Stimulated activated CD8-positive, alpha-beta memory T cell treated with anti-CD3 and anti-CD28 coated beads, Interleukin-4, amount 100 ng/mL, for 4 hours (primary cell): ENCODE measurements at places on chromosomes 1 and 21.

GRCh38 chr1:46194641-46195193 lies 3.5 kb downstream of the POMGNT1 start:
- DNase-seq: no peak

- peak; percentile 69 for DNase-seq
Observed at GRCh38 chr1:225866061-225866837, 15.9 kb downstream of the TMEM63A start.

GRCh38 chr1:204605791-204606190 lies 79.7 kb downstream of the LRRN2 start:
- no peak for DNase-seq

- DNase-seq: no peak
Observed at GRCh38 chr1:29669158-29669871, 433.0 kb downstream of the PTPRU start.

- DNase-seq: no peak
Observed at GRCh38 chr1:223886516-223886921, 40.8 kb upstream of the TP53BP2 start.

DNA sequence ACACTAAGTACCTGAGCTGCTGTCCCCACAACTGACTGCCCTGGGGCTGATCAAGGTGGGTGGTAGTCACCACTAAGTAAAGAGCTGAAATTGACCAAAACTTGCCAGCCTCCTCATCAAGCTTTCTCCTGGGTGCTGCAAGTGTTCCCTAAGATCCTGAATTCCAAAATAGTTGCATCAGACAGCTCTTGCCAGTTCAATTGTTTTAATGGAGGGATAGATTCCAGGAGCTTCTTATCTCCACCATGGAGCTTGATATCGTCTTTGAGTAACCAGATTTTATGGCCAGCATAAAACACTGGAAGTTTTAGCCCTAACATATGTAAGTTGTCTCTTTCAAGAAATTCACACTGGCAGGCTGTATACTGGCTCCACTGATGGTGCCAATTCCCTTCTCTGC lies 90.3 kb downstream of the NID1 start:
- DNase-seq: no peak

DNA sequence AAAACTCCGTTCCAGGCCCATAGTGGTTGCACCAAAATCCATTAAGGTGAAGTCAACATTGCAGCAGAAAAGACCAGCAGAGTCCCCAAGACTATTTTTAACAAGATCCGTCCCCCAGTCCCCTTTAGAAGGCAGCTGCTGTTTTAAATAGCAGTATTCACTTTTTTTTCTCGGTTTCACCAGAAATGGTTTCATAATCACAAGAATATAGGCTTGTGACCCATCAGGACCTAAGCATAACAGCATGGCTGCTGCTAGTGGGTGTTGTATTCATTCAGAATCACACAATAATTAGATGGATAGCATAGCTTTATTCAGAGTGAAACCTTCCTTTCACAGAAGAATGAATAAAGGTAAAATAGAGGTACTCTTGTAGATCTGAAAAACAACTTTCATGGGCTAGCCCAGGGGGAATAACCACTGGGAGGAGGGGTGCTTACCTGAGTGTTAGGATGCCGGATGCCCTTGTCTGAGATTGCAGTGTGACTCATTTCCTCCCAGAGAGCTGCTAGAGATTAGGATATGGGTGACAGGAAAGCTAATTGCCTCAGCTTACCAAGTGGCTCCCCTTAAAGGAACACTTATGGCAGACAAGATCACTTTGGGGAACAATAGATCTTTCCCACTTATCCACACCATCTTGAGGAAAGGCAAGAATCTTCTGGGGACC lies 35.0 kb downstream of the ACKR1 start:
- DNase-seq: no peak

- no peak for DNase-seq
Observed at GRCh38 chr1:155888481-155888880, 22.7 kb downstream of the RIT1 start.

DNA sequence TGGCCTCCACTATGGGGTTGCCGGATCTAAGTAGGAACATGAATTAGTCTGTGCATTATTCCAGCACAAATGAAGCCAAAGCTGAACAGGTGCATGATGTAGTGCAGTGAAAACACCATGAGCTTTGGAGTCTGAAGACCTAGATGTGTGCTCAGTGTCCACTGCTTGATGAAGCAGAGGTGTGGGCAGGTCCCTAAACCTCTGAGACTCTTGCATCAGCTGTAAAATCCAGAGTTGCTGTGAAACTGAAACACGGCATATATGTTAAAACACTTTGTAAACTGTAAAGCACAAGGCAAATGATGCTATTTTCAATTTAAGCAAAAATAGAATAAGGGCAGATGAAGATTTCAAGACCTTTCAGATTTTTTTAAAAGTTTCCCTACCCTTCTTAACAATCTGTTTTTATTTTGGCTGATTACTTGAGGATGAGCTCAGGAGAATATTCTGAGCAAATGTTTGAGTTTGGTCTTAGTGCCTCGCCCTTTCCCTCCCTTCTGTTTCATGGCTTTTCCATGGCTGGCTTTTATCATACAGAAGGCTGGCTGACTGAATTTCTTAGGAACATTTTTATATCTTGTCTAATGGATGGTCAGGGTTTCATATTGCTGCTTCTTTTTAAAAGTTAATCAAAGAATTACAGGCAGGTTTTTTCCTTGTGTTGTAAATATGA lies 221.8 kb downstream of the NTNG1 start:
- DNase-seq: no peak

DNA sequence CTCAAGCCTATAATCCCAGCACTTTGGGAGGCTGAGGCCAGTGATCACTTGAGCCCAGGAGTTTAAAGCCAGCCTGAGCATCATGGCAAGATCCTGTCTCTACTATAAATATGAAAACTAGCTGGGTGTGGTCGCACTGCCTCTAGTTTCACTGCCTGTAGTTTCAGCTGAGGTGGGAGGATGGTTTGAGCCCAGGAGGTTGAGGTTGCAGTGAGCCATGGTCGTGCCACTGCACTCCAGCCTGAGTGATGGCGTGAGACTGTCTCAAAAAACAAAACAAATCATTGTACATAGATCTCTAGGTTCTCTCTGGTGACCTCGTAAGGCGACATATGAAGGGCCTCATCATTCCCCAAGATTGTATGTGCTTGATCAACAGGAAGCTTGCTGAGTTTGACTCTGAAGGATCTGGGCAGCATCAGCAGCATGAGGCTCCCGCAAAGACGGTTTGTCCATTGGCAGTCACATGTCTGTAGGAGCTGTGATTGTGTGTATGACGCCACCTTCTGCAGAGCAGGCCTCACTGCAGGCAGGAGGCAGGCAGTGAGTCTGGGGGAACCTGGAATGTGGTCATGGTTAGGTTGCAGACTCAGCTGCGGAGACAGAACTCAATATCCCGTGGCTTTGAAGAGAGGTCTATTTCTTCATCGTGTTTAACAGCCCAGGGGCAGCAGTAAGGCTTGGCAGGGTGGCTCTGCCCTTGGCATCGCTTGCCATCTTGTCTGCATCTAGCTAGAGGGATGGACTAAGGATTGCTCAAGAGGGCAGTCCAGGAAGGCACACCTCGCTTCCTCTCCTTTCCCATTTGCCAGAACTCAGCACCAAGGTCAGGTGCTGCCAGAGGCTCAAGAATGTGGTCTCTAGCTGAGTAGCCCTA lies 14.0 kb downstream of the ATP5PO start:
- DNase-seq: no peak

- no peak for DNase-seq
Observed at GRCh38 chr1:31712630-31713029, 8.8 kb upstream of the COL16A1 start.

GRCh38 chr21:45811136-45811535 lies 167.6 kb downstream of the PCBP3 start:
- no peak for DNase-seq

DNA sequence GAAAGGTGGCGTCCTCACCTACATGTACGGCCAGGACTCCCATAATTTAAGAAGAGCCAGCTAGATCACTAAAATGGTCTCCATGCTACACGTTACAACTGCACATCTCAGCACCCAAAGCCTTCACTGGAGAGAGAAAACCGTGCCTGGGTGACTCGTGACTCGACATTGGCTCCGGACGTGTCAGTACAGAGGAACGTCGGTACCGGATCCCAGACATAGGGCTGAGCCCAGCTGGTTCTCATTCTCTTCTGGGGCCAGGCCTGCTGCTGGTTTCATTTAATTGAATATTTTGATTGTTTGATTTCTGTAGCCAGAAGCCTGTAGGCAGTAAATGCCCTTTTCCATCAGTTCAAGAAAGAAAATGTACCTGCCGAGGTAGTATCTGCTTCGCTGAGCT lies 93.1 kb downstream of the HHIPL2 start:
- DNase-seq: no peak

DNA sequence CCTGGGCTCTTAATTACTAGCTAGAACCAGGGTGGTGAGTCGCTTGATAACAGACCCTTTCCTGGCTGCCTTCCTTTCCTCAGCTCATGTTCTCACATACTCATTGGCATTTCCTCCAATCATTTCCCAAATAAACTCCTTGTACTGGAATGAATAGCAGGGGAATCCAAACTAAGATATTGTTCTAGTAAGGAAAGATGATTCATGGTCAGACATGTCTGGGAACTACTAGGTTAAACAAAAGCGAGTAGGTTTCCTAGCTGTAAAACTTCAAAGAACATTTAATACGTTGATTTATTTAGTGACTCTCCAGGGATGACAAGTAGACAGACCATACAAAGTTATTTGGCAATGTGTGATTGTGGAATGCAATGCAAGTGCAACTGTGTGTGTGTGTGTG lies 121.2 kb upstream of the KCNJ6 start:
- no peak for DNase-seq

DNA sequence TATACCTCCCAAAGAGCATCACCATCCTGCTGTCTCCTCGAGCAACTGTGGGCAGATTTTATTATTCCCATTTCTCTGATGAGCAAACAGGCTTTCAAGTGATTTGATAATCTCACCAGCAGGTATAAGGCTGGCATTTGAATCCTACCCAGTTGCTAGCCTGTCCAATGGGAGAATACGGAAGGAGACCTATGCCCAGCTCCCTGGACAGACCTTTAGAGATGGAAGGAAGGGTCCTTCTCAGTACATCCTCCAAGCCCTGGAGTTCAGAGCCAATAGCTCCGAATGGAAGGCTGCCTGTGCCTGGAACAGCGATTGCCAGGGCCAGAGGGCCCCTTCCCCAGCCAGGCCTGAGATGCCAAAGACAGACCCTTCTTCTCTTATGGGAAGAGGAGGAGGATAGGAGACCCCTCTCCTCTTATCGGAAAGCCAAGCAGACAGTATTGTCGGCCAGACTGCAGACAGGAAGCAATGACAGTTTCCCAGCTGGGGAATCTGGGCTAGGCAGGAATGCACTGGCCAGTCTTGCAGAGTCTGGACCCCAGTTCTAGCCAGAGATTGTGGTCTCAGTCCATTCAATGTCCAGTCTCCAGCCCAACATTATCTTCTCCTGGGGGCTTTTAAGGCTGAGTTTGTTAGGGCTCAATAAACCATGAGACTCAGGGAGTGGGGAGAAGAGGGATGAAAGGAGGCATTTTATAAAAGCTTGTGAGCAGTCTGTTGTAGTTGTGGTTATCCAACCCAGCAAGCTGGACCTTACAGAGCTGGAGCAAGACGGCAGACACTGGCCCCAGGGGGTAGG lies 2.0 kb downstream of the IFFO2 start:
- no peak for DNase-seq

GRCh38 chr1:247966532-247967204 lies 1.6 kb downstream of the OR2AK2 start:
- no peak for DNase-seq

- no peak for DNase-seq
Observed at GRCh38 chr1:206658981-206659273, 23.6 kb downstream of the DYRK3 start.

DNA sequence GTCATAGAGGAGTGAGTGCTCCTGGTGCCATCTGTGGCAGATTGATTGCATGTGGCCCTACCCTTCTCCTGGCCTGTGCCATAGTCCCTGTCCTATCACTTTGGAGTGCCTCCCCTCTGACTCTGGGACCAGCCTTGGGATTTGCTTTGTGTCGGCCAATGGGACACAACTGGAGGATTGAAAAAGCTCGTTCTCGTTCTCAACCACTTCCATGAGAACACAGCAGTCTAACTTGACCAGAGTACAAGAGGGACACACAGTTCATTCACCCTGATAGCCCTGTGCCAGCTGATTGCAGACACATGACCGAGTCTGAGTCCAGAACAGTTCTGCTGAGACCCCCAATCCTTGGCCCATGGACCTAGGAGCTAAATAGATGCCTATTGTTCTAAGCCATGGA lies 47.8 kb downstream of the C1orf198 start:
- no peak for DNase-seq

GRCh38 chr1:50368179-50369007 lies 54.9 kb downstream of the DMRTA2 start:
- no peak for DNase-seq

- no peak for DNase-seq
Observed at GRCh38 chr1:204295671-204296070, 64.1 kb downstream of the PLEKHA6 start.

- DNase-seq: no peak
Observed at GRCh38 chr1:167086033-167086432, 4.1 kb downstream of the GPA33 start.

DNA sequence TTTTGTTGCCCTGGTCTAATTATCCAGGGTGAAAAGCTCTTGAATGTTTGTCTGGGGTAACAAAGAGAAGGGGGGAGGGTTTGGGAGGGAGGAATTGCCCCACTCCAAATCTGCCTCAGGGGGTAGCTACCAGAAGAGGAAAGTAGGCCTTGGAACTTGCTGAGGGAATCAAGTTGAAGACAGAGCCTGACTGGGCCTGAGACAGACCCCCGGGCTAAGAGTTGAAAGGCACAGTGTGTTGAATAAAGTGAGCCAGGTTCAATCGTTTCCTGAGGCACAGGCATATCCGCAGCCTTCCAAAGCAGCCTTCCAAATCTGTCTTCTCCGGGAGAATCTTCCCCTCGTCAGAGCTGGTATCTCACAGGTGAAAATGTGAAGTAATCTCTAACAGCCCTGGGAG lies 96.6 kb downstream of the LRIG2 start:
- no peak for DNase-seq

GRCh38 chr1:14955402-14955801 lies 198.1 kb upstream of the TMEM51 start:
- no peak for DNase-seq

DNA sequence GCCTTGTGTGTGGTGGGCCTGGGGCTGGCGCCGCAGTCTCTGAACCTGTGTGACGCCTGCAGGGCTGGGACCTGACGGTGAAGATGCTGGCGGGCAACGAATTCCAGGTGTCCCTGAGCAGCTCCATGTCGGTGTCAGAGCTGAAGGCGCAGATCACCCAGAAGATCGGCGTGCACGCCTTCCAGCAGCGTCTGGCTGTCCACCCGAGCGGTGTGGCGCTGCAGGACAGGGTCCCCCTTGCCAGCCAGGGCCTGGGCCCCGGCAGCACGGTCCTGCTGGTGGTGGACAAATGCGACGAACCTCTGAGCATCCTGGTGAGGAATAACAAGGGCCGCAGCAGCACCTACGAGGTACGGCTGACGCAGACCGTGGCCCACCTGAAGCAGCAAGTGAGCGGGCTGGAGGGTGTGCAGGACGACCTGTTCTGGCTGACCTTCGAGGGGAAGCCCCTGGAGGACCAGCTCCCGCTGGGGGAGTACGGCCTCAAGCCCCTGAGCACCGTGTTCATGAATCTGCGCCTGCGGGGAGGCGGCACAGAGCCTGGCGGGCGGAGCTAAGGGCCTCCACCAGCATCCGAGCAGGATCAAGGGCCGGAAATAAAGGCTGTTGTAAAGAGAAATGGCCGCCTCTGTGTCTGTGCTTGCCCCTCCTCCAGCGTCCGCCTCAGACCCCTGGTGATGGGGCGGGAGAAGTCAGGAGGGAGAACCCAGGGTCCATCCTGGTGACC lies 788 bp downstream of the ISG15 start:
- no peak for DNase-seq

- DNase-seq: no peak
Observed at GRCh38 chr21:38853421-38853919, 47.7 kb downstream of the ETS2 start.
